ENCODE measurements at places on chromosomes 2 and 18.
A peak's percentile ranks its signal among the peaks of the same experiment; 100 is the strongest.

DNA sequence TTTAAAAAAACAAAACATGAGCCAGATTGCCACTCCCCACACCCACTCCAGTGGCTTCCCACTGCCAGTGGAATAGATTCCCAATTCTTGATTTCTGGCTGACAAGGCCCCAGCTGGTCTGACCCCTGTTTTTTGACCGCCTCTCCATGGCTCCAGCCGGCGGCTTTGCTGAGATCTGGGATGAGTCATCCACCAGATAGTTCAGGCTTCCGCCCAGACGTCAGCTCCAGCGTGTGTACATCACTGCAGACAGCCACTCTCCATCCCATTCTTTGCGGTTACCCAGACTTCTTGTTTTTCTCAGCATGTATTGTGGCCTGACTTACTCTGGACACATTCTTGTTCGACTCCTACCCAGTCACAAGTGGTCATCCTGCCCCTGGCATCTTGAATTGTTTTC is 227.9 kb downstream of the GBX2 start:
- DNase-seq: no peak

GRCh38 chr2:216034065-216034464 is 20.7 kb upstream of the MREG start:
- DNase-seq: peak; percentile 35

DNA sequence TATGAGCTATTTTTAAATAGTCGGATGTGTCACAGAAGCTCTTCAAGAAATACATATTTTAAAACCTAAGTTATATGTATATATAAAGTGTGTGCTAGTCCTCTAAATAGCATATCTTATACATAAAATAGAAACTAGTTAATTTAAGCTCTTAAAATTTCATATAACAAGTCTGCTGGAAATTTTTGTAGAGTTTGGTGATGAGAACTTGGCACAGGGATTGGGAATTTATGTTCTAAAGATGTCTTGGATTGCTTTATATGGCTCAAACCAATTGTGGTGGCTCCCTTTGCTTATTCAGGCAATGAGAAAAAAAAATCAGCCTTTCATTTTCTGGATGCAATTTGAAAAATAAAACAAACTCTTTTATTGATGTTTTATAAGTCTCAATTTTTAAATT is 142.8 kb upstream of the KCNJ3 start:
- no peak for DNase-seq

DNA sequence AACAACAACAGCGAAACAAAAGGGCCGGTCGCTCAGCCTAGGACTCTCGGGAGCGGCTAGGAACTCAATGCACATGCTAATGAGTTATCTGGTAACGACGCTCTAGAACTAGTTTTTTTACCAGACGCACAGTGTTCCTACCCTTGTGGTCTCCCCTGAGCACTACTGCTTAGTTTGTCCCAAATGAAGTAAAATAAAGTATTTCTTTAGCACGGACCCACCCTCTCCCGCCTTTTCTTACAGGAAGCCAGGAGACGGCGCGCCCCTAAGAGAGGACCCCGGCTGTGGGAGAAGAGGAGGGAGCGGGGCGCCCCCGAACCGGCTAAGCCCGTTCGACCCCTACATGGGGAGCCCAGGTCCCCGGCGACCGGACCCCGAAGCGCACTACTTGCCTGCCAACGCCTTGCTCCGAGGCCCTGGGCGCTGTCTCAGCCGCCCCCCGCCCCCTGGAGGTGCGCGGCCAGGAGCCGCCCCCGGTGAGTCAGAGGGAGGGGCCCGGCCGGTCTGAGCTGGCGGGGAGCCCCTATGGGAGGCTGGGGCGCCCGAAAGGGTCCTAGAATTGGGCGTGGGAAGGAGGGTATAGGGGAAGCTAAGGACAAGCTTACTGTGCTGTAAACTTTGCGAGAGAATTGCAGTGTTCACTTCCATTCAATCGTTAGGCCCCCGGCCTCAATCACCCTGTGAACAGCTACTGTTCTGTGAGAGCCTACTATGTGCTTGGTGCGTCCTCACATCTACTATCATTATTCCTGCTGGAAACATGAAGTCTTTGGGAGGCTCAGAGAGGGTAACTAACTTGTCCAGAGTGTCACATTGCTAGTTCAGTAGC is 3.6 kb upstream of the CAPG start:
- DNase-seq: no peak

GRCh38 chr2:112626604-112627059 is 19.1 kb upstream of the SLC20A1 start:
- peak; percentile 75 for DNase-seq

GRCh38 chr18:51563396-51563795 is 365.9 kb upstream of the MEX3C start:
- no peak for DNase-seq

DNA sequence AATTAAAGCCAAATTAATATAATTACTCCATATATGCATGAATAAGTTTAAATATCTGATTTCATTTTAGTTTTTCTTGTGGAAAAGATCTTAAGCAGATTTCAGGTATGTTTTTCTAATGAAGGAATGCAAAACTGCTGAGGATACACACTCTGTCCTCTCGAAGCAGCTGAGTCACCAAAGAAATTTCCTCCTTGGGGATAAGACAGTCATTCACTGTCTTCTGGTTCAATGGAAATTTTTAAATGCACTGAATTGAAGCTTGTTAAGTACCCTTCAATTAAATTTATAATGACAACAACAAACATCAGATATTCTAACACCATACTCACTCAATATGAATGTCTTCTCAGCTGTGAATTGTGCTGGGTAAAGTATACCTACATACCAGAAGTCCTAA is 101.5 kb upstream of the DNER start:
- DNase-seq: no peak

DNA sequence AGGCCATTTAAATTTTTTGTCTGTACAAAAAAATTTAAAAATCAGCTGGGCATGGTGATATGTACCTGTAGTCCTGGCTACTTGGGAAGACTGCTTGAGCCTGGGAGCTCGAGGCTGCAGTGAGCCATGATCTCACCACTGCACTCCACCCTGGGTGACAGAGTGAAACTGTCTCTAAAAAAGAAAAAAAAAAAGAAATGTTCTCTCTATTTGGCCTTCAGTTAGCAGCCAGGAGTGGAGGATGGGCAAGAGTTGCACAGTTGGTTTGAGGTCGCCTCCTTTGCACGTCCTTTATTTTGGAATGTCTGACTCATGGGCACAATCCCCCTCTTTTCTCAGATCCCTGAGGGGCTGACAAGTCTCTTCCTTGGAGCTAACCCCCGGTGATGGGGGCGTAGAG is 26.3 kb downstream of the ITM2C start:
- no peak for DNase-seq

DNA sequence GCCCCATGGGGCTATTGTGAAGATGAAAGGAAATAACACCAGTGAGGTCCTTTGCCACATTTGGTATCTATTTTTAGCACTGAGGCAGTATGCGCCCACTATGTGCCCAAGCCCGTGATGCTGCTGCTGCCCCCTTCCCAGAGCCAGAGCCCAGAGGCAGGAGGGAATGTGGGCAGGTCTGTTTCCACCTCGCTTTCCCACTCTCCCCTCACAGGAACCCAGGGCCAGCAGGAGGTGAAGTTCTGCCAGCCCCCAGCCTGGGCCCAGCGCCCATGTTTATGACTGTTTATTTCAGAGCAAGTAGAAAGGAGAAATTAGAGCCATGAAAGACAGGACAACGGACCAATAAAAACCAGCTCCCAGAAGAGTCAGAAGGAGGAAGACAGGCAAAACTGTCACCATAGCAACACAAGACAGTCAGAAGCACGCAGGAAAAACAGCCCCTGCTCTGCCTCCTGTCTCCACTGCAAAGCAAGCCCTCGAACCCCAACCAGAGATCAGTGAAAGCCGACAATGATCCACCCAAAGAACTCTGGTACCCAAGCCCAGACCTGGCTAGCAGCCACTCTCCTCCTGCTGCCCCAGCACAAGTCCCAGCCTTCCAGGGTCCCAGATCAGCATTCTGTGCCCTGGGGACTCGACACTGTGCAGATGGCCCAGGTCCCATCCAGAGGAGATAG is 1.4 kb downstream of the CYRIA start:
- DNase-seq: peak; percentile 28

GRCh38 chr2:171509945-171510731 is 12.1 kb upstream of the CYBRD1 start:
- DNase-seq: no peak

DNA sequence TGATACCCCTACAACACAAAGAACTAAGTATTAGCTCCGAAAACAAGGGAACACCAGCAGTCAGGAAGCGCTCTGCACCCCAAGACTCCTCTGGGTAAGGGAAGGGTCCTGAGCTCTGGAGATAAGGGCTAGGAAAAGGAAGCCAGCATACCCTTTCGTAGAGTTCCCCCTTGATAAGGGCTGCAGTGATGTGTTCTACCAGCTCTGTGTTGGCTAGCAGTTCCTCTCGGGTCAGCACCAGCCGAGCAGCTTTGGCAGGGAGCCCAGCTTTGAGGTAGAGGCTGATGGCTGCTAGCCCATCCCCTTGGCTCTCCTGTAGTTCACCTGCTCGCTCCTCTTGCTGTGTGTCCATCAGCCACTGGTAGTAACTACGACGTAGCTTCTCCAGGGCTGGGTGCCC is 18.9 kb downstream of the KRTCAP3 start:
- no peak for DNase-seq

DNA sequence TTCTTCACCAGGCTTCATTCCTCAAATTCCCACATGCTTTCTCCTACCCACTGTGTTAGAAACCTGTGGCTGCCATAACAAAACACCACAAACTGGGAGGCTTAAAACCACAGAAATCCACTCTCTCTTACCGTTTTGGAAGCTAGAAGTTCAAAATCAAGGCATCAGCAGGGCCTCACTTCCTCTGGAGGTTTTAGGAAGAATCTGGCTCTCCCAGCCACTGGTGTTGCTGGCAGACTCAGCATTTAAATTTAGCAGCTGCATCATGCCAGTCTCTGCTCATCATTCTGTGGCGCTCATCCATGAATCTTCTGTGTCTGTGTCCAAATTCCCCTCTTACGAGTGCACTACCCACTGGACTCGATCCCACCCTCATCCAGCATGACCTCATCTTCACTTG is 248.5 kb downstream of the ZNF516 start:
- no peak for DNase-seq

DNA sequence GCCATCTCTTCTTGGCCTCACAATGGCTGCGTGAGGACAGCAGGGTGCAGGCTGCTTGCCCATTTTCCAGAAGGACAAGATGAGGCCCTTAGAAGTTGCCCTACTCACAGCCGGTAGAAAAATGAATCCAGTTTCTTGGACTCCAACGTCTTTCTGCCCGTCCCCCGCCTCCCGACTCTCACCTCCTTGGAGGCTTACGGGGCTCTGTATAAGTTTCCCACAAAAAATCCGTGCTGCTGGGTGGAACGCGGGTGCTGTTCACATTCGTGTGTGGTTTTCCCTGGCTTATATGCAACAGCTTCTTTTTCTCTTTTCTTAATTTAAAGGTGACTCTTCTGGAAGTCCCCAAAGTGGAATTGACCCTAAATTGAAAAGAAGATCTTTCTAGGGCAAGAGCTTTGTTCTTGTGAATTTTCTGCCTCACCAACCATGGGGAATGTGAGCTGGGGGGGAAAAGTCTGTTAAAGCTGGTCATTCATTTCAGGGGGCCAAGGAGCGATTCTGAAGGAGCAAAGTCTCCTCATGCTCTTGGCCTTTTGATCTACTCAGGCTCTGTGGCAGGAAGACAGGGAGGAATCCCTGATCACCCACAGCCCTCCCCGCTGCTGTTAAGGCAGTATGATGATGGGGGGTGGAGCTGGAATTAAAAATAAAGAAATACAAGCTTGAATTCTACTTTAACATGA is 51.3 kb downstream of the DDX1 start:
- no peak for DNase-seq

- DNase-seq: no peak
These were observed 59.5 kb downstream of the MFSD6 start for GRCh38 chr2:190467575-190468083.

DNA sequence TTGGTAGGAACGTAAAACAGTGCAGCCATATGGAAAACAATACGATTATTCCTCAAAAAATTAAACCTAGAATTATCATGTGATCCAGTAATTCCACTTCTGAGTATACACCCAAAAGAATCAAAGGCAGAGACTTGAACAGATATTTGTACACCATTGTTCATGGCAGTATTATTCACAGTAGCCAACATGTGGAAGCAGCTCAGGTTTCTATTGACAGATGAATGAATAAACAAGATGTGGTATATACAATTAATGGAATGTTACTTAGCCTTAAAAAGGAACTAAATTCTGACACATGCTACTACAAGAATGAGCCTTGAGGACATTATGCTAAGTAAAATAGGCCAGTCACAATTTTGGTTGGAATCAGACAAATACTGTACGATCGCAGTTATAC is 14.2 kb upstream of the RTTN start:
- no peak for DNase-seq

DNA sequence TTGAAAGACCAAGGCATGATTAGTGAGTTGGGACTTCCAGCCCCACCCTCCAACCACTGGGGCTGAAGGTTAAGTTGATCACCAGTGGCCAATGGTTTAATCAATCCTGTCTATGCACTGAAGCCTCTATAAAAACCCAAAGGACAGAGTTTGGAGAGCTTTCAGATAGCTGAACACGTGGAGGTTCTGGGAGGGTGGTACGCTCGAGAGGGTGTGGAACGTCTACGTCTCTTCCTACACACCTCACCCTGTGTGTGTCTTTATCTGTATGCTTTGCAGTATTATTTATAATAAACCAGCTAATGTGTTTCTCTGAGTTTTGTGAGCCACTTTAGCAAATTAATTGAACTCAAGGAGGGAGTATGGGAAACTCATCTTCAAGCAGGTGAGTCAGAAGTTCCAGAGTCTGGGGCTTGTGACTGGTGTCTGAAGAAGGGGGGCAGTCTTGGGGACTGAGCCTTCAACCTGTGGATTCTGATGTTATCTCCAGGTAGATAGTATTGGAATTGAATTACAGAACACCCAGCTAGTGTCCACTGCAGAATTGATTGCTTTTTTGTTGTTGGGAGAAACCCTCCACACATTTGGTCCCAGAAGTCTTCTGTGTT is 20.3 kb downstream of the ACTR3 start:
- DNase-seq: no peak

DNA sequence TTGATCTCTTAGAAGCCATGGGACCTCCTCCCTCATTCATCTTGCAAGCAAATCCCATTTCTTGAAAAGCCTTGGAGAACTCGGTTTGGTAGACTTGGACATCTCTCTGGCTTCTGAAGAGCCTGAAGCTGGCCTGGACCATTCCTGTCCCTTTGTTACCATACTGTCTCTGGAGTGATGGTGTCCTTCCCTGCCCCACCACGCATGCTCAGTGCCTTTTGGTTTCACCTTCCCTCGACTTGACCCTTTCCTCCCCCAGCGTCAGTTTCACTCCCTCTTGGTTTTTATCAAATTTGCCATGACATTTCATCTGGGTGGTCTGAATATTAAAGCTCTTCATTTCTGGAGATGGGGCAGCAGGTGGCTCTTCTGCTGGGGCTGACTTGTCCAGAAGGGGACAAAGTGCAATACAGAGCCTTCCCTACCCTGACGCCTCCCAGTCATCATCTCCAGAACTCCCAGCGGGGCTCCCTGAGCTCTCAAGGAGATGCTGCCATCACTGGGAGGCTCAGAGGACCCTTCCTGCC is 20.0 kb downstream of the FOSL2 start:
- DNase-seq: no peak

GRCh38 chr2:102735416-102736109 is 26.3 kb upstream of the TMEM182 start:
- DNase-seq: peak; percentile 73
